Hepatic stellate cell (primary cell): ENCODE measurements at places on chromosomes 7 and 10.

DNA sequence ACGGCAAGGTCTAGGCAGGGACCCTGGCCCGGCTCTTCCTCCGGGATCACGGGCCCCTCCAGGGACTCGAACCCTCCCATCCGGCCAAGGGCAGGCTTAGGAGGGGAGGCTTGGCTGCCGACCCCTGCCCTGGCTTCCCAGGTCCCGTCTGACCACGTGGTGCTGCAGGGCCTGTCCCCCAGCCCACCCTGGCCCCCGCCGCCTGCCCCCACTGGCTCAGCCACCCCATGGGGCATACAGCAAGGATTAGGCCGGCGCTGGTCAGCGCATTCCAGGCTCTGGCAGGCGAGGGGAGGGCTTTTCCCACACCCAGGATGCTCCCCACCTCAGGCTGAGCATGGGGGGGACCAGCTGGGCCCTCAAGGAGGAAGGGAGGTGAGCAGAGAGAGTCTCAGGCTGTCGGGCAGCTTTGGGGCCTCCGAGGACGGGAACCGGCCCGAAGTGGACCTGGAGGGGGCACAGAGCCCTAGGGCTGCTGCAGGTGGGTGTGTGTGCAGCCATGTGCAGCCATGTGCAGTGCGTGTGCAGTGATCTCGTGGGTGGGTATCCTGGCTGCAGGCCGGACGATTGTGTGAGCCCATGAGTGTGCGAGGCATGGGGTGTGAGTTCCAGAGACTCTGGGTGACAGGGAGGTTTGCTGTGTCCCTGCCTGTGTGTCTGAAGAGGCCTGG lies 713 bp upstream of the GRIFIN start:
- DNase-seq, result no peak

GRCh38 chr7:114402876-114403635 lies 11.6 kb upstream of the FOXP2 start:
- no peak for DNase-seq

GRCh38 chr10:129626796-129627435 lies 159.9 kb downstream of the MGMT start:
- DNase-seq, result peak; percentile 13

DNA sequence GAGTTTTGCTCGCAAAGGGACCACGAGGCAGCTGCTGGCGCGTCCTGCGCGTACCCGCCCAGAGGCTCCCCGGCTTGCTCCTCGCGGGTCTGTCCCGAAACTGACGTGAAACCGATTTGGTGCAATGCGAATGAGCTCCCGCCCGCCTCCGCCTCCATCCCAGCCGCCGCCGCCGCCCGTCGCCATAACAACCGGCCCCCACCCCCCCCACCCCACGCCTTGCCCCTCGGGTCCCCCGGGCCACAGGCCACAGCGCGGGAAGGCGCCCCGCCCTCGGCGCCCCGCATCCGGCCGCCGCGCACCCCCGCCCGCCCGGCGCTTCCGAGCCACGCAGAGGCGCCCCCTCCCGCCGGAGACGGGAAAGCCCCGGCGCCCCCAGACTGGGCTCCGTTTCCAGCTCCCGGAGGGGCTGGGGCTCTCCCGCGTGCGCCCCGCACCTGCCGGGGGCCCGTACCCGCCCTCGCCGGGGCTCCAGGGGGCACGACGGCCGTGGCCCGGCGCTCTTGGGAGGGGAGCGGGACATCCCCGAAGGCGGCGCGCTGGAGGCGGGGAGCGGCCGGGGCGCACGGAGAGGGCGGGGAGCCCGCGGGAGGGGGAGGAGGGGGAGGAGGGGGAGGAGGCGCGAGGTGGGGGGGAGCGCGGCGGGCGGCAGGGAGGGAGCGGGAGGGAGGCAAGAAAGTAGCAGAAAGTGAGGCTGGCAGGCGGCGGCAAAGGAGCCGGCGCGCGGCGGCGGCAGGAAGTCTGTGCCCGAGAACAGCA lies at the start of gene CAMK1D:
Gene CAMK1D, plus strand, starts transcription at position 678 of the 759 bp plus-strand sequence.
- DNase-seq, result peak; percentile 72

DNA sequence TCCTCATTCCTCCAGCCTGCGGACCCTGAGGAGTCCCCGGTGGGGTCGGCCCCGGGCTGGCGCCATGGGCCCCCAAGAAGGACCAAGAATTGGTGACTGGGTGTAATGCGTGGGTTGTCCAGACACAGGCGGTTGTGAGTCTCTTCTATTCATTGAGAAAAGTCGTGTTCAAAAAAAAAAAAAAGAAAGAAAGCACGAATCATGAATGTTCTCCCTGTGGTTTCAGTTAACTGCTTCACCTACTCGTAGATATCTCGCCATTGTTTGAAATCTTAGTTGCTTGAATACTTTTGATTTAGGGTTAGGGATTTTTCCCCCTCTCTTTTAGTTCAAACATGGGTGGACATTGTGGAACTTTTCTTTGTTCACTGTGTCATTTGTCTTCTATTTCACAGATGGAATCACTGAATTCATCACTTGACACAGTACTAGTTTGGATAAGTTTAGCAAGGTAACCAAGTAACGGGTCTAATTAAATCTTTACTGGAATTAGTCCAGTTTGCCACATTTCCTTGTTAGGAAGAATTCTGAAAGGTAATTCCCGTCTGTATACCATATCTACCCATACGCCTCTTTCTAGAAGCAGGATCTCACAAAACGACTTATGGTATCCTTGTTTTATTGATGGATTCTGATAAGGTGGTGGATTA lies 775 bp downstream of the STARD3NL start:
- DNase-seq, result peak; percentile 40
